Left colon (tissue), 2 donors: ENCODE measurements at places on chromosomes 5 and 9.

GRCh38 chr9:21831841-21832509, 29.5 kb downstream of the MTAP start:
- no peak for DNase-seq

DNA sequence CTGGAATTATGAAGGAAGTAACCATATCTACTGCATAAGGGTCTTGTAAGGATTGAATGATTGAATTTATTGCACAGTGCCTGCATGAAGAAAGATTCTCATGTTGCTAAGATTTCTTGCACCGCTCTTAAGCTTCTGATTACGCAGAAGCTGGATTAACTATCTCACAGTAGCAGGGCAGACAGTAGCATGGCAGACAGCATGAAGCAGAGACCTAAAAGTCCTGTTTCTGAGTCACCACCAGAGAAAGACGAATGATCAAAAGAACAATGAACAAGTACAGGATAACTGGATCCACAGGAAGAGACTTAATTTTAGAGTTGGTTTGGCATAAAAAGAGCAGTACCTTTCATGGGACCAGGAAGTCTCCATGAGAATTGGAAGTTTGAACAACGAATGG, 142.4 kb downstream of the MAPKAP1 start:
- no peak for DNase-seq

DNA sequence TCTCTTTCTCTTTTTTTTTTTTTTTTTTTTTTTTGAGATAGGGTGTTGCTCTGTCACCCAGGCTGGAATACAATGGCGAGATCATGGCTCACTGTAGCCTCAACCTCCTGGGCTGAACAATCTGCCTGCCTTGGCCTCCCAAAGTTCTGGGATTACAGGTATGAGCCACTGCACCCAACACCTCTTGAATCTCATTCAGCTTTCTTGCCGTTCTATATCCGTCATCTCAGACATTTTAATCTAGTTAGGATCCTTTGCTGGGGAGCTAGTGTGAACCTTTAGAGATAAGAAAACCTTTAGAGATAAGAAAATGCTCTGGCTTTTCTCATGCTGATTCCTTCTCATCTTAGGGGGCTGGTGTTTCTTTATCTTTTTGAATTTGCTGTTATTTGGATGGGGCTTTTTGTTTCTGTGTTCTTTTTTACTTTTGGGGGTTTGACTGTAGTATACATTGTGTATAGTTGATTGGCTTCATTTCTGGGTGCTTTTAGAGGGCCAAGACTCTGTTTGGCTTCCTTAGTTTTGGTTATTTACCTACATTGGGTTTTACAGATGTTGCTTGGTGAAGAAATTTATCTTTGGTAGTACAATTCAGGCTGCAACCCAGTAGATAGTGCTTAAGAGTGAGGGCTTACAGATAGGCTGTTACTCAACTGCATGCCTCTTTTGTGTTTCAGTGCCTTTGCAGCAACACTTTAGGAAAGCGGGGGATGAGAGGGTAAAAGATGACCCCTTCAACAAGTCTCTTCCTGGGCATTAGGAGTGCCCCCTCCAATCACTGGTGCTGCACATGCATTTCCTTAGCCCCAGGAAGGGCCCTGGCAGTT, 41.9 kb upstream of the SLC36A1 start:
- no peak for DNase-seq

DNA sequence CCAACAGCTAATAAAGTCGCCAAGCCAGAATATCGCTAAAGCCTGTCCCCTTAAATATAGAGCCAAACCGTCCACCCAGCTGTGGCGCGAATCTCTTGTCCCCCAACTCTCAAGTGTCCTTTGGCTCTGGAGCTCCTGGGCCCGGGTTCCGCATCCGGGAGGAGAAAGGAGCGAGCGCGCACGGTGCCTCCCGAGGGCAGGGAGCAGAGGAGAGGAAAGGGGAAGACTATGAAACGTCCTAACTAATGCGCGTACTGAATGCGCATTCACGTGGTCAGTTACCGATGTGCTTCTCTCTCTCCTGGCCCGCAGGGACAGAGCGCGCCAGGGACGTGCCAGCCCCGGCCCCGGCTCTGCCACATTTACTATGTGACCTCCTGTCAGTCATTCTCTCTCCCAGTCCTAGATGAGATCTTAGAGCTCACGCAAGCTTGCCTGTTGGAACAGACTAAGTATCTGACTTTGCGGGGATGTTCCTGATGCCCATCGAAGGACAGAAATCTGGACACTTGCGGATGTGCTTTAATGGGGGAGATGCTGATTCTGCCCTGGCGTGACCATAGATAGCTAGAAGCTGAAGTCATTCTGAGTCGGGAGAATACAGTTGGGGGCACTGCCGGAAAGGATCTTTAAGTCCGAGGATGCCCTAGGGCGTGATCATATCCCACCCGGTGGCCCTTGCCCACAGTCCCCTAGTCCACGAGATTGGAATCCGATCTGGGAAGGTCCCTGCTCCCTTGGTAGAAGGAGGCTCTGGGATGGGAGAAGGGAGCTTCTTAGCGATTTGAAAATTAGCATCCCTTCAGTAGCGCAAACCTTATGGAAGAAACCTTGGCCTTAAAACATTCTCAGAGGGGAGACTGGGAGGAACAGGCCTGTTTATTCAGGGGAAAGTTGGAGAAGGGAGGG, 5.7 kb upstream of the EBF1 start:
- no peak for DNase-seq

GRCh38 chr9:136960212-136960937, 8.3 kb downstream of the LCN12 start:
- no peak for DNase-seq

GRCh38 chr9:107388890-107389289, 100.7 kb downstream of the KLF4 start:
- no peak for DNase-seq

GRCh38 chr5:145585443-145586148, 249.5 kb downstream of the PRELID2 start:
- no peak for DNase-seq

DNA sequence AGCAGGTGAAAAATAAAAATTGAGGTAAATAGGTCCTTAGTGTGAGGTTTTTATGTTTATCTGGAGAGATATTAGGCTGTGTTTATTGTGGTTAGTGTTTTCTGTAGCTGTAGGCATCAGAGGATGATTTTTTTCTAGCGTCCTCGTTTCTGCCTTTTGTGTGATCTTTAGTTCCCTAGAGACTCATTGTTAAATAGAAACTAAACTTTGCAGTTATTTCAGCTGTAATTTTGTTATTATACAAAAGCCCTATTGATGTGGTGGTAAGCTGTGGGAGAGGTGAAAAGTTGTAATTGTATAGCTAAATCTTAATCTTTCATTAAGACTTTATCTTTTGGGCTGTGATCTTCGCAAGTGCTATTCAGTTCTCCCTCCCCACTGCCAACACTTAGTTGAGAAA, 340.3 kb downstream of the CYLC2 start:
- DNase-seq: no peak

- no peak for DNase-seq
Observed at GRCh38 chr5:149280802-149281201, 9.1 kb downstream of the AFAP1L1 start.

GRCh38 chr9:71929791-71930440, 18.5 kb downstream of the C9orf85 start:
- DNase-seq: no peak

DNA sequence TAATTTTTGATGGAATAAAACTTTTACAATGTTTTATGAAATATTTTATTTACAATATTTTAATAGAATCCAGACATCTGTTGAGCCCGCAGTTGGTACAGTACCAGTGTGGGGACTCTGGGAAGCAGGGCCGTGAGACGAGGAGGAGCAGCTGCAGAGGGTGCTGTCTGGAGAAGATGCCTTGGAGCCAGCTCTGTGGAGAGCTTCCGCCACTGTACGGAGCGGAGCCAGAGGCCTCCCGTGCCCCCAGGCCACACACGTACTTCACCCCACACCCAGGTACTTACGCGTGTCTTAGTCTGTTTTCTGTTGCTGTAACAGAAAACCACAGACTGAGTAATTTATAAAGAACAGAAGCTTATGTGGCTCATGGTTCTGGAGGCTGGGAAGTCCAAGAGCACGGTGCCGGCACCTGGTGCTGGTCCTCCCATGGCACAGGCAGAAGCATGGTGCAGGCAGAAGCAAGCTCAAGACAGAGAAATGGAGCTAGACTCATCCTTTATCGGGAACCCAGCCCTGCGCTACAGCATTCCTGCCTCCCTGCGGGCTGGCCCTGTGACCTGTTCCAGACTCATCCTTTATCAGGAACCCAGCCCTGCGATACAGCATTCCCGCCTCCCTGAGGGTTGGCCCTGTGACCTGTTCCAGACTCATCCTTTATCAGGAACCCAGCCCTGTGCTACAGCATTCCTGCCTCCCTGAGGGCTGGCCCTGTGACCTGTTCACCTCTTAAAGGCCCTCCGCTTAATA, 23.3 kb downstream of the CEP72 start:
- no peak for DNase-seq

DNA sequence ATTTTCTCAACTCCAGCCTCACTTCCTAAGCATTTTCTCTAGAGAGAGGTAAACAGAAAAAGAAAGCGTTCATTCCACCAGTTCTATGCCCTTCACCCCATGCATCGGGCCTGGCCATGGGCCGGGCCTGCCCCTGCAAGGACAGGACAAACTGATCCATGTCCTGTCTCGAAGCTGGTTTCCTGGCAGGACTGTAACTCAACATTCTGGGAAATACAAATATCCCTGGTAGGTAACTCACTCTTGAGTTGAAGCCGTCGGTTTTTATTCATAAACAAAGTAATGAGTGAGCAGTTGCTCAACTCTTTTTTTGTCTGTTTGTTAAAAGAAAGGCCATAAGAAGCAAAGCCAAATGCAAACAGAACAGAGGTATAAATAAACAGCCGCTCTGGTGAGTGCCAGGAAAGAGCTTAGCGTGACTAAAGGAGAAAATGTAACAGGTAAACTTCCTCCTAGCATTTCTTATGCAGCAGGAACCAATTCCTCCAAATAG, 64.4 kb upstream of the DNAH5 start:
- DNase-seq: no peak

GRCh38 chr5:162550236-162550635, 482.7 kb downstream of the GABRG2 start:
- DNase-seq: no peak

GRCh38 chr5:157540707-157541446, 34.7 kb downstream of the ADAM19 start:
- peak; percentile 70 for DNase-seq

- DNase-seq: no peak
Observed at GRCh38 chr9:37284636-37285035, 137.9 kb upstream of the GRHPR start.

DNA sequence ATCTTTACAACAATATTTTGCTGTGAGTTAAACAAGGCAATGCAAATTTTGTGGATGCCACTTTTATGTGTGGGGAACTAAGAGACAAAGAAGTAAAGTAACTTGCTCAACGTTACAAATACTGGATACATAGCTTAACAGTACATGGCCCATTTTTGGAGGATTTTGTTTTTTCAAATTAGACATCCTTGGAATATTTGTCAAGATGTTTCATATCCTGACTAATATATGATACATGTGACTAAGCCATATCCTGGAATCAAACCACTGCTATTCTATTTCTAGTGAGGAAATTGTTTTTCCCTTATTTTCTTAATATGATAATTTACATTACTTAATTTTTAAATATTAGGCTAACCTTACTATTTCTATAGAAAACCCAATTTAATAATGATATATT, 529.8 kb downstream of the DMRTA1 start:
- DNase-seq: no peak

GRCh38 chr5:157306692-157307471, 41.0 kb downstream of the CYFIP2 start:
- no peak for DNase-seq

GRCh38 chr5:149799965-149800516, 69.9 kb downstream of the PPARGC1B start:
- DNase-seq: peak; percentile 69

- DNase-seq: no peak
Observed at GRCh38 chr9:92986176-92987119, 39.1 kb downstream of the FGD3 start.

DNA sequence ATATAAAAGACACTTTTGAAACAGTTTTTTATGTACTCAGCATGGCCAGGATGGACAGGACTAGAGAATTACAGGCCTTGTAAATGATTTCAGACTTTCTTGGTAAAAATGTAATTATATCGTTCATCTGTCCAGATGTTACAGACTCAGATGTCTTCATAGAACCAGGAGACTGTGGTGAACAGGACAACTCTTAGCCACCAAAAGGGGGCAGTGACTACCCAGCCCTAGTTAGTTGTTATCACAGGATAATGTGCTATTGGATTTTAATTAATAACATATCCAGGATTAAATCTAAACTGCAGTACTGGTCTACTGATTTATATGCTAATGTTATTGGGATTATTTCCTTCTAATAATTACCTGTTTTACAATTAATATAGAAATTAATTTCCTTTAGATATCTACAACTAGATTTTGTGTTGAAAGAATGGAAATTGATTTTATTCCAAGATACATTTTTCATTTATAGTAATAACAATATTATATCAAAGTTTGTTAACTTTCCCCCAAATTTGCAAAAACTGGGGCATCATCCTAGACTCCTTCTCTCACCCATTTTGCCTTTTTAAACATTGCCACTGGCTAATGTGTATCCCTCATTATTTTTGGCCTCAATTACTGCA, 99.4 kb downstream of the MTREX start:
- DNase-seq: no peak

- DNase-seq: no peak
Observed at GRCh38 chr5:65855766-65856315, 70.5 kb upstream of the ERBIN start.

GRCh38 chr9:27475057-27475595, 49.0 kb upstream of the IFNK start:
- DNase-seq: no peak

DNA sequence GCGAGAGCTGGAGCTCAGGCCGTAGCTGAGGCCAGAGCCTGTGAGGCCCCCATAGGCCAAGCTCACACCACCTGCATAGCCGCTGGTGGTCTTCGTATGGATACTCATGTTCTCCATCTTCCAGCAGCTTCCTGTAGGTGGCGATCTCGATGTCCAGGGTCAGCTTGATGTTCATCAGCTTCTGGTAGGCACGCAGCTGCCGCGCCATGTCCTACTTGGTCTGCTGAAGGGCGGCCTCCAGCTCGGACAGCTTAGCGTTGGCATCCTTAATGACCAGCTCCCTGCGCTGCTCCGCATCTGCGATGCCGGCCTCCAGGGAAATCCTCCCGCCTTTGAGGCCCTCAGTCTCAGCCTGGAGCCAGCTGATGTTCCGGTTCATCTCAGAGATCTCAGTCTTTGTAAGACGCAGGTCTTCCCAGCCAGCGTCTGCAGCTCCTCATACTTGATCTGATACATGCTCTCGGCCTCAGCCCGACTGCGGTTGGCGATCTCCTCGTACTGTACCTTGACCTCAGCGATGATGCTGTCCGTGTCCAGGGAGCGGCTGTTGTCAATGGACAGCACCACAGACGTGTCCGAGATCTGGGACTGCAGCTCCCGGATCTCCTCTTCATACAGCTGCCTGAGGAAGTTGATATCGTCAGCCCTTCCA, 172.1 kb downstream of the PPP2R2B start:
- DNase-seq: no peak

GRCh38 chr9:134287591-134288491, 38.4 kb upstream of the RXRA start:
- no peak for DNase-seq

- no peak for DNase-seq
Observed at GRCh38 chr5:174423558-174423957, 300.8 kb upstream of the MSX2 start.
